ENCODE measurements at places on chromosomes 6 and 20. TPM values are rescaled to one million over a fixed set of nuclear protein-coding genes. Genes with fewer than 3 reads are reported as not detected.
A peak's percentile ranks its signal among the peaks of the same experiment; 100 is the strongest.

- DNase-seq = no peak
These were observed 530 bp downstream of the TDP2 start for GRCh38 chr6:24666097-24666640.

DNA sequence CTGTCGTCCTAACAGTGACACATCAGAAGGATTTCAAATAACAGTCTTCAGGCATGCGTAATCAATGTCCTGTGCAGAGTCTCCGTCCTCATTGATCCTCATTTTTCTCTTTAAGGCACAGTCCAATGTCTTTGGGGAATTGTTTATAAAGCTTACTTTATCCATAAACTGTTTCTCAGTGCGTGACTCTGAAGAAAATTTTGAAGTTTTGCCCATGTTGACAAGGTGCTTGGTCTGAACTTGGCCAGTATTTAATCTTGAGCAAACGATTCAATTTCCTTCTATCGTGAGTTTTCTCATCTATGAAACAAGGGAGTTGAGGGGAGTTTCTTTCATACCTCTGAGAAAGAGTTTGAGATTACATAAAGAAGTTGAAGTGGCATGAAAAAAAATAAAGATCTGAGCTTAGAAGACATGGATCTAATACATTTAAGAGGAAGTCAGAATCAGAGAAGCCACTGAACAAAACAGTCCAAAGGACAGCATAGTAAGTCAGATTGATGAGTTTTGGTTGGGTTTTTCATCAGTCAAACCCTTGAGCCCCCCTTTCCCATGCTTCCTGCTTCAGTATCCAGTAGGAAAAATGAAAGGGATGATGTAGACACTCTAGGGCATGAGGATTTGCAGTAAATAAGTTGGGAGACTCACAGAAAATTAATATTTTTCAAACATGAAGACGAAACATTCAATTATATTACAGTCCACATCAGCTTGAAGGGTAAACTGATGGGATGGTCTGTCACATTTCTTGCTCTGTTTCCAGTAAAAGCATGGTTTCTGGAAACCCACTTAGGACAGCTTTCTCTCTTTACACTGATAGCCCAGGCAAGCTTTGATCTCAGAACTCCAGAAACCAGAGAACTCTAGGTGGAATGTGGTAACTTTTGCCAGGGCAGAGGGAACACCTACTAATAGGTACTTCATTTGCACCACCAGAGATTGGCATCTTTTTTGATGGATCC is 8.1 kb downstream of the EDN1 start:
- no peak for DNase-seq

DNA sequence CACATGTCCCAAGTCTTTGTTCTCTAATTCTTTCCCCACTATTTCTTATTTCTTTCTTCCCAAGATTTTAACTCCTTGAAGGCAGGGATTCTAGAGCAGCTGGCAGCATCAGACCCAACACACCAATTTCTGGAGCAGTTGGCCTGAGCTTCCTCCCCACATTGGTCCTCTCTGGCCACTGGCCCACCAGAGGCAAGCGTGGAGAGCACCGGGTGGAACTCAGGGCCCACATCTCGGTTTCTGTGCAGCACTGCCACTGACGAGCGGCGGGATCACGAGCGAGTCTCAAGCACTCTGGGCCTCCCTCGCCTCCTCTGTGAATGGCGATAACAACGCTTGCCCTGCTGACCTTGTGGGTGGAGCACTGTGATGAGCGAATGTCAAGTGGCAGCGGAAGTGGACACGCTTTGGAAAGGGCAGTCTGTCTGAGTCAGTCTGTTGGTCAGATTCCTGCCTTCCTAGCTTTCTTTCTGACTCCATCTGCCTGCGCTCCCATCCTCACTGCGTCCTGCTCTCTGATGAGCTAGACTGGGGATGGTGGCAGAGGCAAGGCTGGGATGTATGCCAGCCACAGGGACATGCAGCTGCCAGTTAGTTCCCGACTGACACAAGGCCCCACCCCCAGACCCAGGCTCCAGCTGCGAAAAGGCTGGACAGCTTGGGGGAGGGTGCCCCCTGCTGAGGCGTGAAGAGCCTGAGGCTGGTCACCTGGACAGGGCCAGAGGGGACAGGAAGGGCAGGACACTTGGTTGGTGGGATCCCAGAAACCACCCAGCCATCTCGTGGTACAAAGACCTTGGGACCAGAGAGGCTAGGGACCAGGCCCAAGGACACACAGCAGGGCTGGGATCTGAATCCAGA is 4.5 kb upstream of the SPDEF start:
- DNase-seq = no peak

- DNase-seq = no peak
These were observed 32.5 kb downstream of the GNAS start for GRCh38 chr20:58884966-58885365.

DNA sequence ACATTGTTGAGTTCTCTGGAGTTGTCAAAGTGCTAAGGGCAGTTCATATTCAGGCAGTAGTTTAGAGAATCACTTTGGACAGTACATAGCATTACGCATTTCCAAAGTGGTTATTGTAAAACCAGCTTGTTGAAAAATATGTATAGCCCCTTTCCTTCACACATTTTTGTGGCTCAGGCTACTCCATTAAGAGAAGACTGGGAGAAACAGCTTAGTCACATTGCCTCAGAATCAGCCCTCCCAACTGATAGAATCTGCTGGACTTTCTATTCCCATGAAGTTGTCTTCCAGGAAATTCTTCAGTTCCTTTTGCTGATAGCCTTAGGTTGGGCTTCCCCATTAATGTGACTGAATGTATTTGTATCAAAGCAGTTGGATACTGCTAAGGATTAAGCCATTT is 39.5 kb upstream of the HDGFL1 start:
- DNase-seq = no peak

DNA sequence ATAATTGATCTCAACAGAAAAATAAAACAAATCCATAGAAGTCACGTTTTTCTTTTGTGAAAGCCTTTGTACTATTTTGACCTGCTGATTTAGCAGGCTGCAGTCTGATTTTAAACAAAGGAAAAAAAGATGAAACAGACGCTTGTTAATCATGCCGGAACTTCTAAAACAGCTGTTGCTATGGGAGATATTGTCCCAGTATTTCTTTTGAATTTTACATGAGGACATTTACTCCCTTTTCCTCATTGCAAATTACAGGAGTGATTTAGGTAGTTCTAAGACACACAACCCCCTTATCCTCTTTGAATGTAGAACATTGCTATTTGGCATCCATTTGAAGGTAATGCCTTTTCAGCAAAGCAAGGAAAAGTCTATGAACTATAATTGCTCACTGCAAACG is 416.1 kb downstream of the BCKDHB start:
- DNase-seq = no peak

DNA sequence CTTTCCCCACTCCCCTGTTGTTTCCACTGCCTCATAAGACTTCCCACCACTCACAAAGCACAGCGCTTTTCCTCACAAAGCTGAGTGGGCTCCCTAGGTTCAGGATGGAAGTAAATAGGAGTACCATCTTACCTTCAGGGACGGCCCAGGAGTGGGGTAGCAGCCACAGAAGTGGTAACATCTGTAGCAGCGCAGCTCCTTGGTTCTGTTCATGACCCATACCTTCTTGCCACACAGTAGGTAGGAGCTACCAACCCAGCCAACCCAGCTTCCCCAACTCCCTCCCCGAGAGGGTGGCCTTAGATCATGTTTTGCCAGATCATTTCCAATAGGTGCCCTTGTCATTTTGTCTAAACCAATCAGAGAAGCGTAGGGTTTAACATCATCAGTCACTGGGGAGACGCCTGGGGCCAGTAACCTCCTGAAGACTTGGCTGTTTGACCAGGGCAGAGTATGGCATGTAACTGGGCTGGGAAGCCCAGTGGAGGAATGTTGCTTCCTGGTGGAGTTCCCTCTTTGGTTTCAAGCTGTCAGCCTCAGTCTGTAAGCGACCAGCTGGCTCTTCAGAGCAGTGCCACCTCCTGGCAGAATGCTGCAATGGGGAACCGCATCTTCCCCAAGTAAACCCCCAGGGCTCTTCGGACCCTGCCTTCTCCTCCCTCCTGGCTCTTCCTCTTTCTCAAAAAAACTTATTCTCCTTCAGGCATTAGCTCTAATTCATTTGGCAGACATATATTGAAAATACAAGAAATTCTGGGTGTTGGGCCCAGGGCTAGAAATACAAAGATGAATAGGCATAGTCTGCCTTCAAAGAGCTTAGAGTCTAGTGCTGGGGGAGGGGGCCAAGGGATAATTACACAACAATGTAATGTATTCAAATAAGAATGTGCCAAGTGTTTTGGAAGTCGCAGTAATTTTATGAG is at the start of gene HLA-DMA:
HLA-DMA (minus strand) TSS at position 281 of the 923 bp plus-strand sequence; CDS start at position 220, 61 bp downstream.
- DNase-seq = peak; percentile 67

DNA sequence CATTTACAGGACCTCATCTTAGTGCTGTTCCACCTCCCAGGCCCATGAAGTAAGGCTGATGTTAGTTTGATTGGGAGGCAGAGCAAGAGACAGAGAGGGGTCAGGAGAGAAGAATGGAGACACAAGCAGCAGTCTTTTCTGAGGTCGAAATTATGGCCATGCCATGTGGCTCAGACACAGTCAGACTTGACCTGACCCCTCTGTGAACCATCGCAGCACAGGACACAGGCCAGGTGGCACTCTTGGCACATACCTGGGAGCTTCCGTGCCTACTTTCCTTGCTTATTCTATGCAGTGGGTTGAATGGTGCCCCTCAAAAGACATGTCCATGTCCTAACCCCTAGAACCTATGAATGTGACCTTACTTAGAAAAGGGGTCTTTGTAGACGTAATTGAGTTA is 254.9 kb downstream of the MAFB start:
- no peak for DNase-seq

DNA sequence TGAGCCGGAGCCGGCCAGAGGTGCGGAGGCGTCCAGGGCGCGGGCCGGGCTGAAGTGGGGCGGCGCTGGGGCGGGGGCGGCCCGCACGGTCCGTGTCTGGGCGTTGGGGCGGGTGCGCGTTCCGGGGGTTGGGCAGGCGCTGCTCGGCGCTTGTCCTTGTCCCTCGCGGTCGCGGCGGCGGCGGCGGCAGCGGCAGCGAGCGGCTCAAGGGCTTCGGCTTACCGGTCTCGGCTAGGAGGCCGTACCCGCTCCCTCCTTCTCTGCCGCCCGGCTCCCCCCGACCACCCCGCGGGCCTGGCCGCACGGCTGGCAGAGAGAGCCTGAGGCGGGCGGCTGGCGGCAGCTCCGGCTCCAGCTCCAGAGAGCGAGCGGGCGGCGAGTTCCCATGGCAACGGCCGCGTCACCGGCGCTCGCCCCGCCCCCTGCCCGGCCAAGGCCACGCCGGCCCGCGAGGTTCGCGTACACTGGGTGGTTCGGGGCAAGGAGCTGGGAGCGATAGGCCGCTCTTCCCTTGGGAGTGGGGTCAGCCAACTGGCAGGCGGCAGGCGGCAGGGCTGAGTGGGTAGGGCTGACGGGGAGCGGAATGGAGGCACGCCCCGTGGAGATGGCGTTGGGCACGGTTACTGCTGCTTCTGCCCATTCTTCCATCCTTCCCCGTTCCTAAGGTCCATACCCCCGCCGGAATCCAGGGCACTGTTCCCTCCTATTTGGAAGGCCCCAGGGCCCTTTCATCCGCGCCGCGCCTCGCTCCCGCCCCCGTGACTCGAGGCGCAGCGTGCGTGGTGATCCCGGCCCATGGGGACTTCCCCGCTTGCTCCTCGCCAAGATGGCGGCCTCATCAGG is at the start of gene LRRC73:
LRRC73 (minus strand) TSS at position 363 of the 843 bp plus-strand sequence. CDS start 561 bp downstream, outside the sequence.
- peak; percentile 87 for DNase-seq

DNA sequence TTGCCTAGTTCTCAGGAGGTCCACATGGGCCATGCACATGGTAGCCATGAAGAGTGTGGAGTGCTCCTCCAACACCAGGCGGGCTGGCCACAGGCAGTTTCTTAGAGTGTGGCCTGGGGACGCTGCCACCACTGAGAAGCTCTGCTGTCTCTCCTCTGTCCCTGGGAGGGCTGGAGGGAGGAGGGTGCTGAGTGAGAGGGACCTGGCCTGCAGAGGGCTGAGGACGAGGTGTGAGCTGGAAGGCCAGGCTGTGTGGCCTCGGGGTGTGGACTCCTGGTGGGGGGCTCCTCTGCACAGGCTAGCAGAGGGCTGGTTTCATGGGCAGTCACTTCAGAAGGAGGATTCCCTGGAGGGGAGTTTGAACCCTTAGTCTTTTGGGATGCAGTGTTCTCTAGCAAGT is 39.7 kb downstream of the SYNJ2 start:
- no peak for DNase-seq

DNA sequence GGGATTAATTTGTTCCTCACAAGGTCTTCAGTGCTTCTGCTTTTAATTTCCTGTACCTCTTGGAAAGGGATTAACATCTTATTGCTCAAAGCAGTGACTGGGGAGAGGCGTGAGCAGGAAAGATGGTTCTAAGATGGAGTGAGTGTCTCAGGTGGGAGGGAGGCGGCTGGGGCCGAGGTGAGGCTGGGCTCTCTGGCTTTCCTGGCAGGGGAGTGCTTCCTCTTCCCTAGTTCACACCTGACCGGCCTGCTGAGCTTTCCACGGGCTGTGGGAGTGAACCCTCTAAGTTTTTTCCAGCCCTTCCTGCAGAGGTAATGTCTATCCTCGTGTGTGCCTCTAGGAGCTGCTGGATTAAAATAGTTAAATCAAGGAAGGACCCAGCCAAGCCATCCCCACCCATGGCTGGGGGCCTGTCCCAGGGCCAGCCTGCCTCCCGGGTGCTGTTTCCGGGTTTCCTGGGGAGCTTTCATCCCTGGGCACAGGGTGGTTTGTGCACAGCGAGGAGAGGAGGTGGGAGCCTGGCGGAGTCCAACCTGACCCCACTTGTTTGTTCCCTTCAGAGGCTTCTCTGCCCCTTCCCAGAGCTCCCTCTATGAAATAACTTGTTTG is 179.1 kb downstream of the TFAP2C start:
- no peak for DNase-seq

Gene MYCT1
- total RNA-seq = 0.55 TPM

GRCh38 chr6:33820243-33820642 is 16.4 kb upstream of the MLN start:
- no peak for DNase-seq

GRCh38 chr6:56076033-56076432 is 171.3 kb downstream of the COL21A1 start:
- DNase-seq = no peak

Gene INSM1
- not detected for total RNA-seq

GRCh38 chr6:121235386-121235785 is 98.9 kb downstream of the TBC1D32 start:
- no peak for DNase-seq

DNA sequence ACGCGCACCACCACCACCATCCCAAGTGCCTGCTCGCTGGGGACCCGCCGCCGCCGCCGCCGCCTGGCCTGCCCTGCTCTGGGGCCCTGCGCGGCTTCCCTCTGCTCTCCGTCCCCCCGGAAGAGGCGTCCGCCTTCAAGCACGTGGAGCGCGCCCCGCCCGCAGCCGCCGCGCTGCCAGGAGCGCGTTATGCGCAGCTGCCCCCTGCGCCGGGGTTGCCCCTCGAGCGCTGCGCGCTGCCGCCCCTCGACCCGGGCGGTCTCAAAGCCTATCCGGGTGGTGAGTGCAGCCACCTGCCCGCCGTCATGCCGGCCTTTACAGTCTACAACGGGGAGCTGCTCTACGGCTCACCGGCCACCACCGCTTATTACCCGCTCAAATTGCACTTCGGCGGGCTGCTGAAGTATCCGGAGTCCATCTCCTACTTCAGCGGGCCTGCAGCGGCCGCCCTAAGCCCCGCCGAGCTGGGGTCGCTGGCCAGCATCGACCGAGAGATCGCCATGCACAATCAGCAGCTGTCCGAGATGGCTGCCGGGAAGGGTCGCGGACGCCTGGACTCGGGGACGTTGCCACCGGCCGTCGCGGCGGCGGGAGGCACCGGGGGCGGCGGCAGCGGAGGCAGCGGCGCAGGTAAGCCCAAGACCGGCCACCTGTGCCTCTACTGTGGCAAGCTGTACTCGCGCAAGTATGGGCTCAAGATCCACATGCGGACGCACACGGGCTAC is 7.2 kb downstream of the PRDM13 start:
- DNase-seq = peak; percentile 57
